Effector memory CD4-positive, alpha-beta T cell (primary cell): ENCODE measurements at places on chromosomes 11 and 22.

GRCh38 chr22:40396882-40397281 lies 26.5 kb downstream of the SGSM3 start:
- no peak for DNase-seq

DNA sequence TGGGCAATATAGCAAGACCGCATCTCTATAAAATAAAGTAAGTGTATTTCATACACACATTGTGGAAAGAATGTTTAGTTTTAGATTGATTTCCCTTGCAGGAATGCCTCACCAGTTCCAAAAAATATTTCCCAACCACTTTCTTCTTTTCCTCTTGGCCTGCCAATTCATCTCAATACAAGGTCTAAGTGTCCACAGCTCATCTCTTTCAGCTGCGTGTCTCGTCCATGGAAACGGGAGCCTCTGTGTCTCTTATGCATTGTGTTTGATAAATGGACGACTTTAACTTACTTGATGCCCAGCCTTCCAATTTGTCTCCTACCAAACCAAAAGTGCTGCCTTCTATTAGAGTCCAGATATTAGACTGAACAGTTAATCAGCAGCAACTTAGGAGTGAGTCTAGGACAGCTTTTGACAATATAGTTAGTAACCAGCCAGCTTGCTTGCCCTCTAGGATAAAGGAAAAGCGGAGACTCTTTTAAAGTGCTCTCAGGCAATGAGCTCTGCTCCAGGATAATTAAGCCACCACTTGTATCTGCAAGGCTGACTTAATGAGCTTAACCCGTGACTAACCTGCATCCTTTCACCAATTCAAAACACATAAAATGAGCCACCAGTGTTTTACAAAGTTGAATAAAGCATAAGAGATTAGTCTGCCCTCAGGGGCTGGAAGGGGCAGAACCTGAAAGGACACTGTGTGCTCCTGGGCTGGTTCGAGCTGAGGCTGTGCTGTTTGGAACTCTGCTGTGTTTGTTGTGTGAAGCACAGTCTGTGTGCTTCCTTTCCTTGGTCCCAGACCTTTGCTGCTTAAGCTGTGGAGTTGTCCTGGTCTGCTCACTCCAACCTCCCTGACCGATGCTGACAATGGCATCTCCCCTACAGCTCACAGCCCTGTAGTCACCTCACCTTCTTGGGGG lies 27.5 kb downstream of the FBXO7 start:
- no peak for DNase-seq

GRCh38 chr11:4926608-4927007 lies 2.5 kb upstream of the OR51G1 start:
- DNase-seq: no peak

GRCh38 chr11:10646681-10647355 lies 46.7 kb downstream of the IRAG1 start:
- DNase-seq: no peak

- no peak for DNase-seq
Measured at GRCh38 chr11:42319921-42320320, 860.5 kb upstream of the LRRC4C start.

GRCh38 chr11:18802381-18803257 lies 11.0 kb upstream of the PTPN5 start:
- no peak for DNase-seq

DNA sequence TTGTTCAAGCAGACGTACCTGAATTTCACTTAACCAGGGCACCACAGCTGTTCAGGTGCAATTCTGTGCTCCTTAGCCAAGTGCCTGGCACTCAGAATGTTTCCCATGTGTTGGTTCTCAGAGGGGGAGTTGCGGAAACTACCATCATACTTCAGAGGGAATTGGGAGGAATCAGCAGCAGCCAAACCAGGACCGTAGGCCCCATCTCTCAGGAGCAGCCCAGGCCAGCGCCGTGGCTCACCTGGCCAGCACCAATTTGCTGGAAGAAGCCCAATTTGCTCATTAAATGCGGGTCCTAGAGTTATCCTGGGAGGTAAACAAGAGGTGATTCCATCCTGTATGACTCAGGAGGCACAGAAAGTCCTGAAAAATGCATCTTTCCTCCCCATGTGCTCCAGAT lies 435.4 kb downstream of the BRD1 start:
- no peak for DNase-seq

DNA sequence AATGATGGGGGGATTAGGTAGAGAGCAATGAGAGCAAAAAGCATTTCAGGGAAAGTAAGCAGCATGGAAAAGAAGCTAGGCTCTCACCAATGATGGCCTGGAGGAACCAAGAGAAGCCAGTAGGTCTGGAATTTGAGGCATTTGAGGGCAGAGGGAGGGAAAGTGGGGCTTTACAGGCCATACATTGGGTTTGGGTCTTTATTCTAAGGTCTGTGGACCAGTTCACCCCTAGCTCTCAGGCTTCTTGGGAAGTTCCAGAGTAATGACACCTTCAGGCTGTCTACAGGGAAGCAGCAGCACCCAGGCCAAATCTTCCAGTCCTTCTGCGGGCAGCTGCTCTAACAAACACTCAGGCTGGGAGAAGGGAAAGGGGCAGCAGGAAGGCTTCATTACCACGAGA lies 29.4 kb downstream of the ARFGAP2 start:
- no peak for DNase-seq

GRCh38 chr11:88039476-88040147 lies 135.6 kb downstream of the RAB38 start:
- DNase-seq: no peak

DNA sequence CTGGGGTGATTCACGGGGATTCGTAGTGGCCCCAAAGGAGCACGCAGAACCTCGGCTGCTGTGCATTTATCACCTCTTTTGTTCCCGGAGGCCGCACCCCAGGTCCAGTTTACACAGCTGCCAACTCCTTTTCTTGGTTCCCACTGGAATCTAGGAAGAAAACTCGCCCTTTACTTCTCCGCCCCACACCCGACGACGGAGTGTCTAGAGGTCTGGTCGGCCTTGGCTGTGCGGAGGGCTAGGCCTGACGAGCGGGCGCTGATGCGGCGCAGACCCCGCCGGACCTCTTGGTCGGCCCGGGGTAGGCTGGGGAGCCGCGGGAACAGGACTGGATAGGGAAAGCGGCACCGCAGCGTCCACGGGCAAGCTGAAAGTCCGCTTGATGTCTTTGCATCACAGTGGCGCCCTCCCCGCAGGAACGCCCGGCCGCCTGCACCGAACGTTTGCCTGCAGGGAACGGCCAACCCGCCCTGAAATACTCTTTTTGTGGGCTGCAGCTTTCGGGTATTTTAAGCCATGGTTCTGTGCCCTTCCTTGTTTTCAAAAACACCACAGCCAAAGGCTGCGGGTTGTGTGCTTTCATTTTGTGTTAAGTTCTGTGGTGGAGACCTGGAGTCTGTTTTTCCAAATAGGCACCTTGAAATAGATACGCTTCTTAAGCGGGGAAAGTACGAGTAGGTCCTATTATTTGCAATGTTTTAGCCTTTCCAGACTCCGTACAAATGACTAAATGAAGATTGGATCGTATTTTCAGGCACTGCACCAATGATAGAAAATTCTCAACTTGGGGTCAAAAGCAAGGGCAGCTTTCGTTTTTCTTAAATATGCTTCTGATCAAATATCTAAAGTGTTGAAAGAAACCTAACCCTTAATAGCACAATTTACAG lies 829 bp upstream of the ZBED5 start:
- no peak for DNase-seq

GRCh38 chr22:29883045-29883774 lies at the start of gene MTMR3:
Gene MTMR3, plus strand, starts transcription at chr22:29883174. Its CDS starts 87,886 bp downstream, at chr22:29971060.
- DNase-seq: peak; percentile 86

DNA sequence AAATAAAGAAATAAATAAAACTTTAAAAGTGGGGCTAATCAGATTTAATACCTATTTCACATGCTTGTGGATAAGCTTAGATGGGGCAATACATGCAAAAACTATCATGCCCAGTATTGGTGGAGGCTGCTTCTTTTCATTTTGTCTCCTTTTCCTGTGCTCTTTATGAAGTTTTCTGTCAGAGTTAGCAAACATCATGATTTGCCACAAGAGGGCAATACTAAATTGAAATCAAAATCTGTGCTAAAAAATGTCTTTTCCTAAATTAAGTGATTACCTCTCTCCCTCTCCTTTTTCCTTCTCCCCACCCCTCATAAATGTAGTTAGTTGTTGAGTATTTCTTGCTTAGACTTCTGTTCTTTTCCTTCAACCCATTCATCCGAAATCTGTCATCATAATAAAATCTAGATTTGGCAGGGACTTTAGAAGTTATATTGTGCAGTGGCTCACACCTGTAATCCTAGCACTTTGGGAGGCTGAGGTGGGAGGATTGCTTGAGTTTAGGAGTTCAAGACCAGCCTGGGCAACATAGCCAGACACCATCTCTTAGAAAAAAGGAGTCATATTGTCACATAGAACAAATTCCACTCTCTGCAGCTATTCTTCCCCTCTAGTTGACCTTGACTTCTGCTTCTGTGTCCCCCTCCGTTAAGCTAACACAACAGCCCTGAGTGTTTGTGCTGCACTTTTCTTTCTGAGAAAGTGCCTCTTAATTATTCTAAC lies 4.7 kb upstream of the ARHGAP42 start:
- no peak for DNase-seq

DNA sequence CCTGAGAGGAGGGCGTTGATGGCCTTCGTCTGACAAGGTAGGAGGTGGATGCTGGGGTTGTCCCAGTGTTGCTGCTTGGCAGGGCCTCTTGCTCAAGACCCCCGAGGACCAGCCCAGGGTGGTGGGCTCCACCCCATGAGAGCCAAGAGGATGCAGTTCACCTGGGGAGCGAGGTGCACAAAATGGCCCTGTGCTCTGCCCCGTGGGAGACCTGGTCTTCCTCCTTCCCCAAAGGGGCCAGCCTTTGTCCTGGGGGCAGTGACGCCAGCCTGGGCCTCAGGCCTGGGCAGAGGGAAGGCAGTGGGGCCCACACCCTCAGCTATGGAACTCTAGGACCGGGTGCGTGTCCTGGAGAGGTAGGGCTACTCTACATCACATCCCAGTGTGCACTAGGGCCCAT lies 1233.3 kb downstream of the TBC1D22A start:
- DNase-seq: no peak

- DNase-seq: no peak
Measured at GRCh38 chr11:3867209-3868091, 12.0 kb downstream of the STIM1 start.

DNA sequence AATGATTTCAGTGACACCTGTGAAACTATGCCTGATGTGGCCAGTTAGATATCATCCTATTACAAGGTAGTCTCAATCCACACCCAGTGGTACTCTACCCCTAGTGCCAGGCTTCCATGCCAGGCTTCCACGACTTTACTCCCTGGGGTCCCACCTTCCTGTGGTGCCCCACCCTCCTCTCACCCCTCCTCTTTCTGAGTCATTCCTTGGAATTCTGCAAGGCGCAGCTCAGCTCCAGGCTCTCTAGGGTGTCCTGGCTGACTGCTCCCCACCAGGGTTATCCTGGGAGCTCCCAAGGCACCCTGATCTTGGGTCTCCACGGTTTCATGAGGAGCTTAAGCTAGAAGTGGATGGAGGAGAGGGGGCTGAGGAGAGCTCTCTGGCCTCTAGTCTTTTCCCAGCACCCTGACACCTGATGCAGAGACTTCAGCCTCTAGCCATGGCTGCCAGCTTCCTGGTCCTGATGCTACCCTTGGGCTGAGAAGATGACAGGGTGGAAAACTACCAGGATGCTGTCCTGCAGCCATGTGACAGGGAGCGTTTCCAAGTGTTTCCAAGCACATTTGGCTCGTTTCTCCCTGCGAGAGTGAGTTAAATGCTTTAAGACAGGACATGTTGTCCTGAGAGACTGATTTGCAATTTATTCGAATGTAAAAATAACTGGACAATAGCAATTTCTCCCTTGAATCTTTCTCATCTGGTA lies 1461.2 kb downstream of the TBC1D22A start:
- no peak for DNase-seq

GRCh38 chr11:69296890-69297786 lies 3.2 kb downstream of the MYEOV start:
- DNase-seq: peak; percentile 78

GRCh38 chr11:127149410-127149809 lies 148.8 kb upstream of the KIRREL3 start:
- no peak for DNase-seq

DNA sequence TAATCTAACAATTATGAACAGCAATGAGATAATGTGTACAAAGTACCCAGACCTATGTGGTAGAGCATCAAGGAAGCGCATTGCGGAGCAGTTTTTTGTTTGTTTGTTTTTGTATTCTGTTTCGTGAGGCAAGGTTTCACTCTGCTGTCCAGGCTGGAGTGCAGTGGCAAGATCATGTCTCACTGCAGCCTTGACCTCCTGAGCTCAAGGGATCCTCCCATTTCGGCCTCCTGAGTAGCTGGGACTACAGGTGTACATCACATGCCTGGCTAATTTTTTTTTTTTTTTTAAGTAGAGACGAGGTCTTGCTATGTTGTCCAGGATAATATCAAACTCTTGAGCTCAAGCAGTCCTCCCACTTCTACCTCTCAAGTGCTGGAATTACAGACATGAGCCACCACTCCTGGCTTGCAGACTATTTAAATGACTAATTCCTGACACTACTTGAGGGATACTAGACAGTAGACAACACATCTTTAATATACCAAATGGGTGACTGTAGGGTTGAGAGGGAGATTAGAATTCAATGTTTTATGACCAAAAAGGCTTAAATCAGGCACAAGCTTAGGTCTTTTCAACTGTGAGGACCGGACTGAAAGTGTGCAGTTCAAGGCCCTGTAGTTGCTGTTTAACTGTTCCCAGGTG lies 12.7 kb downstream of the OR51B4 start:
- DNase-seq: no peak

DNA sequence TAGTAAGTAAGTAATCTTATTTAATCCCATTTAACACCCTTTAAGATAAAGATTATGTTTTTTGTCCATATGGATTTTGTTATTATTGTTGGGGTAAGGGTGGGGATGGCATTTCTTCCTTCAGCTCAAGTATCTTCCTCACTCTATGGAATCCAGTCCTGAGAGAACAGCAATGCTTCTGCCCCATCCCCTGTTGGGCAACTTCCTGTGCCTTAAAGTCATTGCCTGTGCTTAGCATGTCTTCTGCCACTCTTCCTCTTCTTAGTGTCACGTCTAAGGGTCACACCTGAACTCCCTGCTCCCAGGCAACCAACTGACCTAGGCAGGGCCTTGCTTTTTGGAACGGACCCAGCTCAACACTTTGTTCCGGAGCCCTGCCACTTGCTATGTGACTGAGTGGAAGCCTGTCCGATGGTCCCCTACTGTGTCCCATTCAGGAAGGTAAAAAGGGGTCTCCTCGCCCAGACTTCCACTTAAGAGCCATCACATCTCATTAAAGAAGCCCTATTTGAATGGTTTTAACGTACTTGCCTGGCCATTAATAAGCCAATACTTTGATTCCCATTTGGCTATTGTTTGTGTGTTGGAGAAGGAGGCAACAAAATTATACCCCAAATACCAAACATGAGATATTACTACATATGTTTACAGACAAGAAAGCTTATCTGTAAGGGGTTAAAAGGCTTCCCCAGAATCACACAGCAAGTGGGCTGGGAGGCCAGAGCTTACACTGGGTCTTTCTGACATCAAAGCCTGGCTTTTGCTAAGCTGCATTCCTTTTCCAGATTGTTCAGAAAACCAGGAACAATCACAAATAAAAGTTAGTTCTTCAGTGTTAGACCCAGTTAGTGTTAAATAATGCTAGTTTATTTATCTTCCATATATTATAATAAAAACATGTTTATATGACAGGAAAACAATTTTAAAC lies 59.2 kb downstream of the RAB38 start:
- no peak for DNase-seq
